ENCODE measurements at places on chromosomes 3 and 15.

DNA sequence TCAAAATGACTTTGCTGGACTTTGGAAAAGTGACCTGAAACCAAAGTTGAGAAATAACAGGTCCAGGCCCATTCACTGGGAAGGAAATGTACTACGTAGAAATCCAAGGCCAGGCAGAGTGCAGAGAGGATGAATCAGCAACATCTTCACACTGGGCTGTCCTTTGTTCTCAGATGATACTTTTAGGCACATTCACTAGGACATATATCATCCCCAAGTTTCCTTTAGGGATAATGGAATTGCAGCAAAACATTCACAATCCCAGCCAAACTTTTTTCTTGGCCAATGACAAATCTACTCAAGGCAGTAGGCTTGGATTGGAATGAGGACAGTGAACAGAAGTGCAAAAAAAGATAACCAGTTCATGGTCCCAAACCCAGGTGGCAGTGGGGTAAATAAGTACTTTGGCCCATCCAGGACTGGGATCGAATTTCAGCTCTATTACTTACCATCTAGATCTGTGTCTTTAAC is 75.1 kb downstream of the CLDN11 start:
- no peak for DNase-seq

GRCh38 chr3:44439499-44440295 is 37.8 kb downstream of the ZNF445 start:
- no peak for DNase-seq

DNA sequence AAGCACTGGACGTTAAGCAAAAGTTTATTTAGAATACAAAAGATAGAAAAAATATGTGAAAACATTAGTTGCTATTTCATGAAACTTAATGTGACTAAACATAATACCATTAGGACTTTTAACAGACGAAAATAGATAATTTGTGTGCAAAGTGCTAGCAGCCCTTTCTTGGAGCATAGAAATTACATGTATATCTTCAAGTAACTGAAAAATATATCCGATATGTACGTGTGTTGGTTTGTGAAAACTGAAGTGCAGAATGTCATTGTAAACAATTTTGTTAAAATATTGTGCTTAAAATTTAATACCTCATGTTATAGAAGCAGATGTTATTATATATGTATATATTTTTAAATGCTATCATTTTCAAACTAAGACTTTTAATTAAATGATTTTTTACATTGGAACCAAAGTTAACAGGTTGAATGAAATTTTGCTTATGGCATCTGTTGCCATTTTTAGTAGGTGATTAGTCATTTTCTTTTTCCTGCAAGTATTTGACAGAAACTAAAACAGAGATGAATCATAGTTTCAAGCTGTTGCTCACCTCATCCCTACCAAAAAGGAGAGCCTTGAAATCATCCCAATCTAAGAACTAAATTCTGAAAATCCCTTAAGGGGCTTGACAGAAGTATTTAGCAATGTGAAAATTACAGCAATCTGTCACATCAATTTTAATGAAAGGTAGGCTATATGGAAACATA is 334.8 kb downstream of the NAALADL2 start:
- no peak for DNase-seq

DNA sequence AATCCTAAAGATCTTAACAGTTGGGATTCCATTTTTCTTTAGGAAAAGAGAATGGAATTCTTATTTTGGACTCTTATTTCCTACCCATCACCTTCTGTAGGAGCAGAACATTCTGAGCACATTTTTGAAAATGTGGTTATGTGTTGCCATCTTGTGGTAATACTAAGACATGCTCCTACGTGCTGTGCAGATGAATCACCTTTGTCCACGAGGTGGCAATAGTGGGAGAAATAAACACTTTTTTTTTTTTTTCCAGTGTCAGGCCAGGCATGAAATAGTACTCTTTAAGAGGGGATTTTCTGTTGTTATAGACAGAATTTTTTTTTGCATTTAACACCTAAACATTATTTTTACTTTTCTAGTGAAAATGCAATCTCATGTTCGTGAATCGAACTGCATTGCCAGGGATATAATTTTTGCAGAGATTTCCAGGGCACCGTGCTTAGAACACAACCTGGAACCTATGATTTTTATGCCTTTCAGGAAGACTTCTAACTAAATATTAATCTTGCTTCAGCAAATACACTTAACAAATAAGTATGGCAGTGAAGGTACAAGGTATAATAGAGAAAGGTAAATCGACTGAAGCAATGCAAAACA is 196.6 kb downstream of the GAP43 start:
- peak; percentile 64 for DNase-seq

DNA sequence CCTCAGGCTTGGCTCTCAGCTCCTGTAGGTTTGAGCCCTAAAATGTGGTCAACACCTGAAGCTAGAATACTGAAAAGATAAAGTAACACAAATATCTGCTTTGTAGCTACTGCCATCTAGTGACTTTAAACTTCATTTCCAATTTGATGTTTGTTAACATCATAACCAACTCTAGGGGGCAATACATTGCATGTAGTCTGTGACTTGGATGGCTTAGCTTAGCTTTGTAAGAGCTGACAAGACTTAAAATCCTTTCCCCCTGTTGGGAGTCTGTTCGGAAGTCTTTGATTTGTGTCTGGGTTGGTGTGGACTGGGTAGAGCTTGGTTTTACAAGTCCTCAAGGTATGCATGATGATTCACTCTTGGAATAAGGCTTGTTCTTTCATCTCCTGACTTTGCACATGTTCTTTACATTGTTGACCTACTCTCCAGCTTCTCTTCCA is 51.7 kb downstream of the SCN11A start:
- no peak for DNase-seq

- peak; percentile 1 for DNase-seq
Measured at GRCh38 chr3:180680097-180680430, 775 bp upstream of the CCDC39 start.

- no peak for DNase-seq
Measured at GRCh38 chr3:58180940-58181587, 29.7 kb downstream of the DNASE1L3 start.

- DNase-seq = no peak
Measured at GRCh38 chr15:23647421-23648370, at the start of gene MAGEL2. Gene MAGEL2, minus strand, starts transcription at chr15:23647867. Its CDS starts 125 bp downstream, at chr15:23647742.

GRCh38 chr15:71055461-71055860 is 59.8 kb upstream of the THSD4 start:
- no peak for DNase-seq

DNA sequence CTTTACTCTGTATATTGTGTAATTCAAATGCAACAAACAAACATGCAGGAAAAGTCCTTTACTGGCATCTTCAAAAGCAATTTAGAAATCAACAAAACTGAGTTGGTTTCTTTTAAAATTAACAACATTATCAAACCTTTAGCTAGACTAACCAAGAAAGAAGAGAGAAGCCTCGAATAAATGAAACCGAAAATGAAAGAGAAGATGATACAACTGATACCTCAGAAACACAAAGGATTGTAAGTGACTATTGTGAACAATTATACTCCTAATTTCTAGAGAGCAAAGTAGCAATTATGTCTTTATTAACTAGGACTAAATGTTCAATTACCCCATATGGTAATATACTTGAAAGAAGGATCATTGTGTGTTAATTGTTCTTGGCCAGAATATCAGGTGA is 49.2 kb upstream of the P3H2 start:
- no peak for DNase-seq

DNA sequence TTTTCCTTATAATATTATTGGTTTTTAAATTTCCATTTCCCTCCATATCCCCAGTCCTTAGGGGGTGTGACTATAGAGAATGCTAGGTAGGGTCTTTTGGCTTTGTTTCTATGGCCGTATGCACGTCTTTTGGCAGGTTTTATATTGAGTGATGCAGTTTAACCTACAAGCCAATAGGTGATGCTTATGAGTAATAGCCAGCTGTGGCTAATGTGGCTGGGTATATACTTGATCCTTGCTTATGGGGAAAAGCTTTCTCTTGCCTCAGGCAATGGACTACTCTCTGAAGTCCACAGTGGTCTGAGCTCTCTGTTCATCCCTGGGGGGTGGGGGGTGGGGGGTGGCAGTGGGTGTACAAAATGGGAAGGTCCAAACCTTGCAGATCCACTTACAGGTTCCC is 223.9 kb downstream of the MFSD1 start:
- DNase-seq = no peak

DNA sequence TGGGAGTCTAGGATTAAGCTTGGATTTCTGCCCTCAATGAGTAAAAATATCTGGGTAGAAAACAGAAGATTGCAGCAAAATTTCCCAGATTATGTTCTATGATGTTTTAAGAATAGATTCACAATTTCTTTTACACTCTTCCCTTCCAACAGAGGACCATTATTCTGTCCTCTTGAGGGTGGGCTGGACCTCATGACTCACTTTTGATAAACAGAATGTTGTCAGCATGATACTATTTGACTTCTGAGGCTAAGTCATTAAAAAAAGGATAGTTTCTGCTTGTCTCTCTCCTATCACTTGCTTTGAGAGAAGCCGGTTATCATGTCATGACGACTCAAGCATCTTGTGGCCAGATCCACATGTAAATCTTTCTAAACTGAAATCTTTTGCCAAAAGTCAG is 396.2 kb upstream of the CDIN1 start:
- no peak for DNase-seq

DNA sequence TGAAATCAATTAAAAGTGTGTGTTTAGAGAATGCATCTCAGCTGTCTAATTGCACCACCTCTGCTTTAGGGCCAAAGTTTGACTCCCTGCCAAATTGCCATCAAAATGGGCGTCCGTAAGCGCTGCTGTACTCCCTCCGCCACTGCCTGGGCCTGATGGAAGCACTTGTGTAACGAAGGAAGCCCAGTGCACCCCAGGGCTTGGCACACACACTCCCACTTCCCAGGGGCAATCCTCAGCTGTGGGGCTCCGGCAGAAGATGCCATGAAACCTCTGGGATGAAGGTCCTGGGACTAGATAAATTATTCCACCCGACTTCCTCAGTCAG is 137.8 kb downstream of the RORA start:
- no peak for DNase-seq

- DNase-seq = no peak
Measured at GRCh38 chr15:100334015-100334414, 7.8 kb downstream of the ADAMTS17 start.

DNA sequence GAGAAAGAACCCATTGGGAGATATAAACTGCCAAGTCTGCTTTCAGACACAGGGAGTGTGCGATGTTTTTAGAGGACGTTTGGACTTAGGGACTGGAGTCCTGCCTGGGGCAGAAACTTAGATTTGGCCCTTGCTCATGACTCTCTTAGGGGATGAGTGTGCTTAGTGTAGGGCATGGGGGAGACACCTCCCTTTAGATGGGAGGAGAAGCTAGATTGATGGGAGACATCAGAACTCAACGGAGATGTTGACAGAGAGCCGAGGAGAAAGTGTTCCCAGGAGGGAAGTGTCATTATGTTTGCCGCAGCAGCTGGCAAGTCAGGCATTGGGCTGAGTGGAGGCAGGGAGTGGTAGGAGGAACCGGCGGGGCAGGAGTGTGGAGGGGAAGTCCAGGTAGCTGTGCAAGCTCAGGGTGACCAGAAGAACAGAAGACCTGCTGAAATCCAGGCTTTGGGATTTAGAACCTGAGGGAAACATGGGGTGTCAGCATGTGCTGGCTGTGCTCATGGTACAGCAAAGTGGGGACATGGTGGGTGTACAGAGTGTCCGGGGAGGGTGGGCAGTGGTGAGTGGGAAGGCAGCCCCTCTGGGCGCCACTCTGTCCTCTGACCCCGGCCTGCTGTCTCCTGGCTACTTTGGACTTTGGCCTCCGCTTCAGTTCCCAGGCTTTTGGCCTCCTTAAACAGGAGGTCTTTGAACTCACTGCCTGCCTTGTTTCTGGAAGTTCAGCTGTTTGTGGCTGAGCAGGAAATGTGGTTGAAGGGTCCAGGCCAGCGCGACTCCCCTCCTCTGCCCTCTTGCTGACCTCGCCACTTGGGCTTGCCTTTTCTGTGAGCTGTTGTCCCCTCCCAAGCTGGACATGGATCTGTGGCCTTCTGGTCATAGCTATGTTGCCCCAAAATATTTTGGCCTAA is 324.0 kb upstream of the LRRFIP2 start:
- DNase-seq = no peak

DNA sequence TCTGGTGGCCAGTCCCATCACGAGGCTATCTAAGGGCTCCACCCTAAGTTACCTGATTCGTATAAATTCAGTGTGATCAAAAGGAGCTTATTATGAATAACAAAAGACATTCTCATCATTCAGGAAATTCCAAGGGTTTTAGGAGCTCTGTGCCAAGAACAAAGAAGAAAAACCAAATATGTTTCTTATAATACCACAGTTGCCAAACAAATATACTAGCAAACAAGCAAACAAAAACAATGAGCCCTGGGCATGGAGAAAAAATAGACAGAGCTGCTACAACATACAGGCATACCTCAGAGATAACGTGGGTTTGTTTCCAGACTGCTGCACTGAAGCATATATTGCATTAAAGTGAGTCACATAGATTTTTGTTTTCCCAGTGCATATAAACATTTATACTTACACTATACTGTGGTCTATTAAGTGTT is 20.2 kb upstream of the CFAP161 start:
- no peak for DNase-seq

GRCh38 chr3:116139641-116140040 is 305.6 kb downstream of the LSAMP start:
- DNase-seq = no peak

DNA sequence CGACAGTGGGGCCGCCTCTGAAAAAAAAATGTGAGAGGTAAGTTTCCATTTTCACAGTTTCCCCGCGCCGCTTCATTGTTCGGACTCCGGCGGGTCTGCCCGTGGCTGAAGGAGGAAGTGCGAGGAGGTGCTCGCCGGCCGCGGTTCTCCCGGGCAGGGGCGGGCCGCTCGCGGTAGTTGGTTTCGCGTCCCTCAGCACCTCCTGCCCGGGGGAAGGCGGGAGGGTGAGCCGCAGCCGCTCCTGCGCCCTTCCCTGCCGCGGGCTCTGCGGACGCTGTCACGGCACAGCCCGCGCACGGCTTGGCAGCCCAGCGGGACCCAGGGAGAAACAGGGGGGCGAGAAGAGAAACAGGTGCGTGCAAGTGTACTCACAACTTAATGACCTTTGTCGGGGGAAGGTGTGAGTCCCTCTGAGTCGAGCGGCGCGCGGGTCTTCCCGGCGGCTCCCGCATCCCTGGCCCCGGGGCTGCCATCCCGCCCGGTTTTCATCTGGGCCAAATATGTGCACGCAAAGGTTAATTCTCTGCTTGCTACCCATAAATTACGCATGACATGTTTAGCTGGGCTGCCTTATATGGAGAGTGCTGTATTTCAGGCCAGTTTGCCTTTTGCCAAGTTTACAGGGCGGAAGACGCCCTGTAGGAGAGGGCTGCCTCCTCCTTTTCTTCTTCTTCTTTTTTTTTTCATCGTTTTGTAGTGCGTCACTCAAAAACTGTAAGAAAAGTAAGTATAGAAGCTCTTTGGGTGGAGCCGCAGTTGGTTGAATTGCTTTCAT is 514 bp downstream of the MBNL1 start:
- no peak for DNase-seq

GRCh38 chr15:76062286-76062685 is 2.5 kb downstream of the TMEM266 start:
- no peak for DNase-seq

GRCh38 chr3:81352867-81353266 is 408.6 kb downstream of the GBE1 start:
- DNase-seq = no peak

DNA sequence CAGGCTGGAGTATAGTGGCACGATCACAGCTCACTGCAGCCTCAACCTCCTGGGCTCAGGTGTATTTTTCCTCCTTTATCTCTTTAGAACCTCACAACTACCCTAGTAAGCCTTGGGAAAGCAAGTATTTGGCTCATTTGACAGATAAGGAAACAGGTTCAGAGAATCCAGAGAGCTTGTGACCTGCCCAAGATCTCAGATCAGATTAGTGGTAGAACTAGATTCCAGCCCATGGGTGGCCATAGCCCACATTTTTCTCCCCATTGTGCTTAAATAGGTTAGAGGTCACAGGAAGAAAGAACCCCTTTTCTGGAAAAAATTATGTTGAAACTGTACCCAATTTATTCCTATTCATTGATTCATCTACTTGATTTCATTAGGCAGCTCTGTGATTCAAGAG is 64.3 kb downstream of the TSC22D2 start:
- DNase-seq = no peak

Measured in substantia nigra (tissue), 51 donors.